ENCODE measurements at places on chromosomes 4 and X.
A peak's percentile ranks its signal among the peaks of the same experiment; 100 is the strongest.

GRCh38 chrX:18136816-18137215 lies 83.9 kb downstream of the BEND2 start:
- no peak for DNase-seq

DNA sequence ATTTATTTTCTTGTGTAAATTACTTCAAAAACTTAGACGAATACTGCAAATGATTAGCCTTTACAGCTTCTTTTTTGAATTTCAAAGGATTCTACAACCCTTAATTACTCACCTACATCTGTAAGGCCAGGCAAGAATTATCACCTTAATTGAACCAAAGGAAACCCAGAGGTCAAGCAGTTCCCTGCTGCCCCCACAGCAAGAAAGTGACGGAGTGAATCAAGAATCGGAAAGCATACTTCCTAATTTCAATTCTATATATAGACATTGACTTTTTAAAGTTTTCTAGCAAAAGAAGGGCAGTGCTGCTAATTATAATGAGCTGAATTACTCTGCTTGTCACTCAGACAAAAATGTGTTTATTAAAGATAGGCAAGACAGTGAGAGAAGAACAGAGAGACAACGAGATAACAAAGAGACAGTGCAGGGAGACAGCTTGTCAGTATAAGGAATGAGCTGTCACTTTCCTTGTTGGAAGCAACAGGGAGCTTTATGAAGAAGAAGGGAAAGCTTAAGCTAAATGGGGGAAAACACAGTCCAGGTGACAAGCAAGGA lies 47.5 kb upstream of the SPANXN4 start:
- DNase-seq: no peak

GRCh38 chr4:169225812-169226211 lies 44.9 kb downstream of the SH3RF1 start:
- no peak for DNase-seq

GRCh38 chrX:18674788-18675735 lies 3.2 kb upstream of the RS1 start:
- DNase-seq: peak; percentile 48

DNA sequence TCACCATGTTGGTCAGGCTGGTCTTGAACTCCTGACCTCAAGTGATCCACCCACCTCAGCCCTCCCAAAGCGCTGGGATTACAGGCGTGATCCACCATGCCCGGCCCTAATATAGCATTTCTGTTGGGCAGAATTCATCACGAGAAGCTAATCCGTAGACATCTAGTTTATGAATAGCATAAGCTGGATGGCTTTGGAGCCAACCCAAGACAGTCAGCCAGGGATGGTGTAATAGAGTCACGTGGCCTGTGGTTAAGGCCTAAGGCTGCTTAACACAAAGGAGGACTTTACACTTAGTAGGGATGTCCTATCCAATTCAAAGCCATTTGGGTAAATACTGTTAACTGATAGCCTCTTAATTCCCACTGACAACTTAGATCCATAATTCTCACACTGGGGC lies 173.6 kb downstream of the RAP1GDS1 start:
- no peak for DNase-seq

GRCh38 chr4:186789651-186790050 lies 66.0 kb upstream of the FAT1 start:
- DNase-seq: no peak
